ENCODE measurements at places on chromosomes 13 and 19.

GRCh38 chr13:84844473-84844872, 954.7 kb downstream of the SLITRK6 start:
- no peak for DNase-seq

DNA sequence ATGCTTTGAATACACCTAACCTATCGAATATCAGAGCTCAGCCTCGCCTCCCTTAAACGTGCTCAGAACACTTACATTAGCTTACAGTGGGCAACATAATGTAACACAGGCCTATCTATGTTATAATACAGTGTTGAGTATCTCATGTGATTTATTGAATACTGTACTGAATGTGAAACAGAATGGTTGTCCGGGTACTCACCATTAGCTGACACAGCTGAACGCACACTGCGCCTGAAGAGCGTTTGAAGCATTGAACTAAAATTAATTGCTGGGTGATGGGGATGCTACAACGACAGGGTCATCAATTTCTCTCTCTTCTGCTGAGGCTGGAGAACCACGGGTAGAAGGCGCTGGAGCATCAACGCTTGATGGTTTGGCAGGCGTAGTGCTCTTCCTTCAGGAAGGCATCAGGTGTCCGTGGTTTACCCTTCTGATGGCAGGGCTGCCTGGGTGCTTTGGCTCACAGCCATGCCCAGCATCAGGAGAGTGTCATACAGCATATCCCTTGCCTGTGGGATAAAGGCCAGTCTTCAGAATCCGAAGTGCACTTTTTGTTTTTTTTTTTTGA, 46.9 kb upstream of the UBE2L5 start:
- no peak for DNase-seq

- no peak for DNase-seq
Observed at GRCh38 chr13:34004676-34005075, 186.7 kb downstream of the RFC3 start.

- no peak for DNase-seq
Observed at GRCh38 chr19:46186717-46187101, 38.7 kb downstream of the IGFL2 start.

- DNase-seq, result no peak
Observed at GRCh38 chr13:73228546-73228945, 169.7 kb downstream of the KLF5 start.

DNA sequence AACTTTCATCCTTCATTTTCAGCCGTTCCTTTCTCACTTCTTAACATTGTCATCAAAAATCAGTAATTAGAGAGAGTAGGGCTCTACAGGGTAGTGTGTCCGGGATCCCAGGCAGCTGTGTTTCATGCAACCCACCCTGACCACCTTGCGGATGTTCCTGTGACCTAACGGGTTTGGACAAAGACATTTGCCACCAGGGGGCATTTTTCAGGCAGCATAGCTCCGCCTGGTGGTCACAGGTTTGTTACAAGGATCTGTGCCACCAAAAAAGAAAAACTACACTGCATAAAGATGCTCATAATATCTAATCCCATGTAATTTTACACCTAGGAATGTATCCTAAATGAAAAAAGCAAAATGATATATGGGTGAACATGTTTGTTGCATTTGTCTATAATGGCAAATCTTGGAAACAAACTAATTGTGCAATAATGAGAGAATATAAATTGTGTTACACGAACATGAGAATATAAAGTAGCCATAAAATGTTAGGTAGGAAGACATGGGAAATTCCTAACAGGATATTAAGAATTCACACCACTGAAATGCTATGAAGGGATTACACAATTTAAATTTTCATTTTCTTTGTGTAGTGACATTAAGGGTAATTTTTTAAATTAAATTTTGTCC, 123.0 kb downstream of the SLC7A1 start:
- DNase-seq, result peak; percentile 38

- no peak for DNase-seq
Observed at GRCh38 chr13:79492918-79493594, 12.1 kb downstream of the NDFIP2 start.

DNA sequence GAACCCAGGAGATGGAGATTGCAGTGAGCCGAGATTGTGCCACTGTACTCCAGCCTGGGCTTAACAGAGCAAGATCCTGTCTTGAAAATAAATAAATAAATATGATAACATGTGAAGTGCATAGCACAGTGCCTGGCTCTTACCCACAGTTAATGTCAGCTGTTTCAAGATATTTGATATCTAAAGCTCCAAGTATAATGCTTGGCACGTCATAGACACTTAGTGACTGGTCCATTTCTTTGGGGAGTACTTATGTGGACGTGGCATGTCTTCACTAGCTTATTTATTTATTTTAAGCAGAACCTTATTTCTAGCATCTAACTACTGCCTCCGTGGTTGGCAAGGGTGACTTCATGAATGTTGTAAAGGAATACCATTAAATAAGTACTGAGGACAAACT, 18.8 kb downstream of the GARRE1 start:
- DNase-seq, result no peak

GRCh38 chr19:18401580-18402112, 4.2 kb upstream of the LRRC25 start:
- DNase-seq, result no peak

DNA sequence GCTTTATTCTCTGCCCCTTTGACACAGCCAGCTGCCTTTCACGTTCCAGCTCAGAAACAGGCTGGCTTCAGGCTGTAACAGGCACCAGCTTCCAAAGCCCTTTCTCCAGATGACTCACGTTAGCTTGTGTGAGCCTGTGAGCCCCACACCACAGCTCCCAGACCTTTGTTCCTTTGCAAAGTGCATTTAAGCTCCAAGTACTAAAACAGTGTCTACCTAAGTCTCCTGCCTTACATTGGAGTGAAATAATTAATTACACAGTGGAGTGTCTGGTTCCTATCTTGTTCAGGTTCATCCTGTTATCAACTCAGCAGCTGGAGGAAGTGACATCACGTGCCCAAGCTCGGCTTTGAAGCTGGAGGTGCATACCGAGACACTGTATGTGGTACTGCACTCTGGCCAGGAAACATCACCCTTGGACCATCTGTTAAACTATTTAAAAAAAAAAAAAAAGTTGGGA, 475.8 kb downstream of the FOXO1 start:
- peak; percentile 59 for DNase-seq

DNA sequence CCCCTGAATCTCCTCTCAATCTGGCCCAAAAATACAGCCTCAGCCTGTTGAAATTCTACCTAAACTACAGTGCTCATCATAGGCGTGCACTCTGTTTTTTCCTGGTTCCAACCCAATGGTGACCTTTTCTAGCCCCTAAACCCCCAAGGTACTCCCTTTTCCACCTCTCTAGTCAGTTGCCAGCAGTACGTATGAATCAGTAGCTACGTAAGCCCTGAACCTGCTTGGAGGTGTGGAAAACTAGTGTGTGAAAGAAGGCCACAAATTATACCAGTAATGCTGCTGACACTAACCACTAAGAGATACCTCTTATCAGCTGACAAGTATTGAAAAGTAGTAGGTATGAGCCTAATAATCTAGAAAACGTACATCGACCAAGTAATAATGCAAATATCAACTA, 60.9 kb downstream of the FOXO1 start:
- DNase-seq, result no peak

GRCh38 chr19:33048806-33049676, 15.6 kb downstream of the RHPN2 start:
- DNase-seq, result no peak

GRCh38 chr13:80386592-80386991, 45.7 kb upstream of the SPRY2 start:
- no peak for DNase-seq

DNA sequence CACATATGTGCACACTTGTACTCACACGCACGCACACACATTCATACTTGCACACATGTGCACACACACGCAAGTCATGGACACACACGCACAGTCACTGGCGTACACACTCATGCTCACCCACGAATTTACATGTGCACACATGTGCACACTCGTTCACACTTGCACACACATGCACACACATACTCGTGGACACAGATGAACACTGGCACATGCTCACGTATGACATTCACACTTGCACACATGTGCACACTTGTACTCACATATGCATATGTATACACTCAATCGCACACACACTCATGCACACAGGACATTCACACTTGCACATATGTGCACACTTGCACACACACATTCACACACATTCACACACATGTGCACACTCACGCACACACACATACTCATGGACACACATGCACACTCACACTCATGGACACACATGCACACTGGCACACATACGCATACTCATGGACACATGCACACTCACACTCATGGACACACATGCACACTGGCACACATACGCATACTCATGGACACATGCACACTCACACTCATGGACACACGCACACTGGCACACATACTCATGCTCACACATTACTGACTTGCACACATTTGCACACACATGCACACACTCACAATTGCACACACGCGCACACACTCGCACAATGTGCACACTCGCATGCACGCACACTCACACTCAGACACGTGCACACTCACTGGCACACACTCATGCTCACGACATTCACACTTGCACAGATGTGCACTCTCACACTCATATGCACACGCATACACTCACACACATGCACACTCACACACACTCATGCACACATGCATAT, 9.5 kb downstream of the SBK2 start:
- no peak for DNase-seq

DNA sequence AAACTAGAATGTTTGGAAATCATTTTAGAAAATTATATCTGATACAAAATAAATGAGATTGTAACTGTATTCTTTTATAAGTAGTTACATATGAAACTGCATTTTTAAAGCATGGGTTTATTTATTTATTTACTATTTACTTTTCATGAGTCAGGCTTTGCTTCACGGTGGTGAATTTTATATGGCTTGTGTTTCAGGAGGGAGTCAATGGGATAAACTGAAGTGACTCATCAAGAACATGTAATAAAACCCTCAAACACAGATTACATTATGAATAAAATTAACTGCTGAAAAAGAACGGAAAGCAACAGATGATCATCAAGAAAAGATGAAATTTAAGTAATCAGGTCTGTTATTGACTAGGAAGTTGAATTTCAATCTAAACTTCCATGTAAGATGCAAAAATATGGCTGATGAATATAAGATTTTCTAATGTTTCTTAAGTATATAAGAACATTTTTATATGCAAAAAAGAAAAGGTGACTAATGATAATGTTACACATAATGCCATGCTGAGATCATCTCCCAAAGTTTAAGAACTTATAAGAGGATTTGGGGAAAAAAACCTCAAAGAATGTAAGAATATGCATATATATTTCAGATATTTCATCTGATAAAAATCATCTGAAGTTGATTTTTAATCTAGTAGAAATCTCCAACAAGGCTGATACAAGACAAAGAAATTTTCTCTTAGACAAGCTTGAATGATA, 383.6 kb downstream of the SLITRK1 start:
- DNase-seq, result no peak

DNA sequence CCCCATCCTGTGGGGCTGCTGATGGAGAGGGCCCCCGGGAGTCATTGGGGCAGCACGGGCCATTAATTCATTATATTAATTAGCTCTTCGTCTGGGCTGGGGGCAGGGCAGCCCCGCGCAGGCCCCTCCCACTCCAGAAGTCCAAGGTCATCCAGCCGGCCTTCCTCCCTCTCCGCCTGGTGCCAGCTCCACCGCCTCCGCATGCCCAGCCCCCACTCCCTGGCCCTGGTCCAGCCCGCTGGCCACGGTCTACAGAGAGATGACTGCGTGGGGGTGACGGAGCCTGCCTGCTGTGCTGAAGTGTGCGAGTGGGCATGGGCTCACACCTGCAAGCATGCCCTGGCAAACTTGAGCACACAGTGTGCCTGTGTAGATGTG, 8.8 kb downstream of the IGLON5 start:
- no peak for DNase-seq

DNA sequence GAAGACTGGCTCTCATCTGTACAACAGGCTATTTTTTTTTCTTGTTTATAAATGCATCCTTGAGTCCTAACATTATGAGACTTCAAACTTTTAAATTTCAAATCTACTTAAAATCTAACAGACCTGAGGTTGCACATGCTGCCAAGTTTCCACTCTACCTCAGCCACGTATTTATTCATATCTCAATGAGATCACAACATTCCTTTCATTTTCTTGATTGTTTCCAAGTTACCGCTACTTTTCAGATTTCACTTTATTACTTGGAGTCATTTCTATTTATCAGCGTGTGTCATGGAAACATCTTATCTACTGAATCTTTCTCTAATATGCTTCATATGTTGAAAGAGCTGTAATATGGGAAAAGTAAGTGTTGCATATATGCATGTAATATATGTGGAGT, 1257.5 kb upstream of the ATXN8OS start:
- DNase-seq, result no peak

- no peak for DNase-seq
Observed at GRCh38 chr13:21934284-21934683, 263.4 kb downstream of the FGF9 start.

- DNase-seq, result no peak
Observed at GRCh38 chr13:20370815-20371421, 138.8 kb upstream of the GJB6 start.

GRCh38 chr13:73857106-73857505, 277.1 kb downstream of the KLF12 start:
- no peak for DNase-seq

- DNase-seq, result peak; percentile 55
Observed at GRCh38 chr19:10290876-10291553, 1.3 kb downstream of the ICAM5 start.

- no peak for DNase-seq
Observed at GRCh38 chr13:76677043-76677442, 209.2 kb downstream of the KCTD12 start.

- DNase-seq, result no peak
Observed at GRCh38 chr13:79435561-79435990, 29.5 kb upstream of the RBM26 start.

DNA sequence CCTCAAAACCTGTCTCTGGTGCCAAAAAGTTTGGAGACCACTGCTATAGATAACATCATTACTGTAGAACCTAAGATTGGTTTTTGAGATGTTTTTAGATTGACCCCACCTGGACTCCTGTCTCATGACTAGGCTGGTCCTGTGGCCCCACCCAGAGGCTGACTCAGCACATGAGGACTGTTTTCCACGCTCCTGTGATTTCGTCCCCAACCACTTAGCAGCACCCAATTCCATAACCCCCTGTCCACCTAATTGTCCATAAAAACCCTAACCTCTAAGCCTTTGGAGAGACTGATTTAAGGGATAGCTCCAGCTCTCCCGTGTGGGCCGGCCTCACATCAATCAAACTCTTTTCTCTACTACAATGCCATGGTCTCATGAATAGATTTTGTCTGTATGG, 25.6 kb upstream of the GAS6 start:
- no peak for DNase-seq

- no peak for DNase-seq
Observed at GRCh38 chr13:64274481-64275217, 2859.0 kb upstream of the PCDH20 start.
